ENCODE measurements at places on chromosomes 3 and 15.

GRCh38 chr3:39080026-39080425 lies 27.4 kb downstream of the GORASP1 start:
- no peak for DNase-seq

DNA sequence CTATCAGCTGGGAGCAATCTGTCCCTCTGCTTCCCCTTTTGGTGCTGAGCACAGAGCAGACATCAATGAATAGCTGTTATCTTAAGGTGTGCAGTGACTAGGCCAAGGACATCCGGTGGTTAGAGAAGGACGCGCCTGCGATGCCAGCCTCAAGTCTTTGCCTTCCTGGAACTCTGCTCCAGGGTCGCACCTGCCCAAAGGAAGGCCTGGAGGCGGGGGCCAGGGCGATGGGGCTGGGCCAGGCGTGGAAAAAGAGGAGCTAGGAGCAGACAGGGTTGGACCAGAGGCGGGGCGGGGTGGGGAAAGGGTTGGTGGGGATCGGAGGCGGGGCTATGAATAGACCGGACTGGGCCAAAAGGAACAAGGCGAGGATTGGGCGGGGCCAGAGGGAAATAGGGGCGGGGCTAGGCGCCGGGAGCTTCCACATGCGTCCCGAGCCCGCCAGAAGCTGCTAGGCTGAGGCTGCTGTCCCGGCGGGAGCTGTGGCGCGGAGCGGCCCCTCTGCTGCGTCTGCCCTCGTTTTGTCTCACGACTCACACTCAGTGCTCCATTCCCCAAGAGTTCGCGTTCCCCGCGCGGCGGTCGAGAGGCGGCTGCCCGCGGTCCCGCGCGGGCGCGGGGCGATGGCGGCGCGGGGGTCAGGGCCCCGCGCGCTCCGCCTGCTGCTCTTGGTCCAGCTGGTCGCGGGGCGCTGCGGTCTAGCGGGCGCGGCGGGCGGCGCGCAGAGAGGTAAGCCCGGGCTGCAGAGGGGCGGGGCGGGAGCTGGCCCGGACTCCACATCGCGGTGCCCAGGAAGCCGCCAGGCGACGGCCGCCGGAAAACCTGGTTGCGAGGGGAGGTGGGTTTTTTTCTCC lies at the start of gene CHRNA5:
Gene CHRNA5, plus strand, starts transcription at position 424 of the 854 bp plus-strand sequence. Its CDS starts 200 bp downstream, at position 624.
- peak; percentile 66 for DNase-seq

GRCh38 chr3:171283848-171284222 lies 176.4 kb downstream of the TNIK start:
- no peak for DNase-seq

GRCh38 chr15:42002333-42002732 lies 18.5 kb downstream of the PLA2G4E start:
- no peak for DNase-seq

DNA sequence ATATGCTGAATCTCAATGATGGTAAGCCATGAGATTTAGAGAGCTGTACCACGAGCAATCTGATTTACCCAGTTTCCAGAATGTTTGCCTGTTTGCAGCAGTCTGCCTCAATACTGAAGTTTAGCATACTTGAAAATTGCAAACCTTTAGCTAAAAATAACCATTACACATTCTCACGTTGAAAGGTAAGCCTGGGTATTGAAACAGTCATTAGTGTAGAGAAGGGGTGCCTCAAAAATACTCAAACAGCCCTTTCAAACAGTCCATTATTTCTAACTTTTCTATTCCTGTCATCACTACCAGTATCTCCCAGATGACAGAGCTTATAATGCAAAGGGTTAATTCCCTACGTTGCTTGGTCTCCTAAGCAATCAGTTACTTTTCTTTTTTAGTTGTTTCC lies 111.8 kb upstream of the MBNL1 start:
- no peak for DNase-seq

- DNase-seq = no peak
Measured at GRCh38 chr15:100531204-100531603, 2.5 kb upstream of the CERS3 start.

- no peak for DNase-seq
Measured at GRCh38 chr3:126512026-126512425, 5.5 kb downstream of the UROC1 start.

GRCh38 chr3:62132027-62132602 lies 241.2 kb downstream of the FEZF2 start:
- DNase-seq = no peak

DNA sequence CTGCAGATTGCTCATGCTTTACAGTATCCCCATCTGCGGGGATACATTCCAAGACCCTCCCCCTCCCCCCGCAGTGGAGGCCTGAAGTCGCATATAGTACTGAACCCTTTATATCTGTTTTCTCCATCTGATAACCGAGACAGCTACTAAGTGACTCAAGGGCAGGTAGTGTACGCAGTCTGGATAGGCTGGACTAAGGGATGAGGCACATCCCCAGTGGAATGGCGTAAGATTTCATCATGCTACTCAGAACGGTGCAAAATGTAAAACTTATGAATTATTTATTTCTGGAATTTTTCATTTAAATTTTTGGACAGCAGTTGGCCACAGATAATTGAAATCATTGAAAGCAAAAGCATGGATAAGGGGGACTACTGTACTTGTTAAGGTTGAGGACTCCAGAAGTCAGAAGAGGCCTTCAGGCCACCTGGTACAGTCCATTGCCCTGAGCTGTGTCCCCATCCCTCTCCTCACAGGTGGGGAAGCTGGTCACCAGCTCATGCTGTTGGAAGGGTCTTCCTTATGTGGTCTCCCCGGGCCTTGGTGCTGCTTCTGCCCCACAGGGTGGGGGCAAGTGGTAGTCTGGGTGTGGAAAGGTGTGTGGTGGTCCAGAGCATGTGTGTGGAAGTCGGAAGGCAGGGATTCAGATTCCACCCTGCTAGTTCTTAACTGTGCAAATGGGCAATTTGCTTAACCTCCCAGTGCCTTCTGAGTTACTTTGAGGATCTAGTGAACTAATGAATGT lies 72.0 kb downstream of the HCN4 start:
- DNase-seq = no peak

GRCh38 chr3:133592843-133593242 lies 19.4 kb downstream of the CDV3 start:
- no peak for DNase-seq

DNA sequence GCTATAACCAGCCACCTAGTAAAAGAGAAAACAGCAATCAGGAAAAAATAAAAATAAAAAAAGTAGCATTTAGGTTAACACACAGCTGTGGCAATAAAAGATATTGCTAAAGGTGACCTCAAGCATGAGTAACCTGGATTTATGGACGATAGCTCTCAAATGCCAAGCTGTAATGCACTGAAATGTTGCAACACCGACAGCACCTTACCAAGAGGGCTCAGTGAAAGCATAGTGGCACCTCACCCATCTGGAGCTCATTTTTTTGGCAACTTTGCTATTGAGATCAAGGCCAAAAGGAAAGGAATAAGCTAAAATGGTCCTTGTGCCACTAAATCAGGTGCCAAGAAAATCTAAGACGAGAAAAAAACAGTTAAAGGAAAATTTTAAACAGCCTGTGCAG lies 2.5 kb downstream of the HACD2 start:
- DNase-seq = no peak

- DNase-seq = no peak
Measured at GRCh38 chr15:74191798-74192197, 10.8 kb downstream of the STRA6 start.

DNA sequence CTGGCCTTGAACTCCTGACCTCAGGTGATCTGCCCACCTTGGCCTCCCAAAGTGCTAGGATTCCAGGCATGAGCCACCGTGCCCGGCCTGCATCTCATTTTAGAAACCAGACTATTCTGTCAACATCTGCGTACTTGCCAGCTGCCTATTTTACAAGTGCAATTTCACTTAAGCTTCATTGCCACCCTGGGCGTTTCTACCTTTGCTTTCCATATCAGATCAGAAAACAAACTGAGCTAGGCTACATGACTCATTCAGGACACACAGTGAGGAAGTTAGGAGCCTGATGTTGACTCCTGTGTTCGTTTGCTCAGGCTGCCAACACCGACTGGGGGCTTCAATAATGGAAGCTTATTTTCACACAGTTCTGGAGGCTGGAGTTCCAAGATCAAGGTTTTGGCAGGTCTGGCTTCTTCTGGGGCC lies 42.3 kb upstream of the KLHL25 start:
- no peak for DNase-seq

GRCh38 chr15:55319537-55320237 lies 665 bp downstream of the PIGB start:
- DNase-seq = no peak

- DNase-seq = no peak
Measured at GRCh38 chr3:175692256-175692655, 833.1 kb downstream of the NAALADL2 start.

DNA sequence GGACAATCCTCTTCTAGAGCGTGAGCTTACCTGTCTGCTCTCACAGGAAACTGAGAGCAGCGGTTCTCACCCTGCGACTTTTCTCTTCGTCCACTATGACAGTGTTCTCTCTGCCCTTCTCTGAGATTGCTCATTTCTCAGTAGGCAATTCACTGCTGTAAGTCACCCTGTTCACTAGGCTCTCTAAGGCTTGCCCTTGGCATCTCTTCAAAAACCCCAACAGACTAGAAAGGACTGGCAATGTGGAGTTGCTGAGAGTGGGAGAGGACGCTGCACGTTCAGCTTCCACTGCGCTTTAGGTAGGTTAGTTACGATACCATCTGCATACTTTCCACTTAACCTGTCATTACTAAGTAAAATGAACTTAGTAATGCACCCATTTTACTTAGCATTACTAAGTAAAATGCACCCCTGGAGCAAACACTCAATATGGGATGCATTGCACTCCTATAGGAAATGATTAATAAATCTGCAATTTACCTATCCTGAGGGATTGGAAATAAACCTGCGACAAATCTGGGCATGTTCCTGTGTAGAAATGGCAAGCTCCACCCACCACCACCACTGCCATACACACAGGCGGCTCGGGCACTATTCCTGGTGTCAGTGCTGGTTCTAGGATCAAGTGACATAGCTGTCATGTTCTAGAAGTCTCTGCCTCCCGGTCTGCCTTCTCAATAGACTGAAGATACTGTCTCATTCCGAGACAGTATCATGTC lies 21.4 kb downstream of the XPC start:
- DNase-seq = no peak

DNA sequence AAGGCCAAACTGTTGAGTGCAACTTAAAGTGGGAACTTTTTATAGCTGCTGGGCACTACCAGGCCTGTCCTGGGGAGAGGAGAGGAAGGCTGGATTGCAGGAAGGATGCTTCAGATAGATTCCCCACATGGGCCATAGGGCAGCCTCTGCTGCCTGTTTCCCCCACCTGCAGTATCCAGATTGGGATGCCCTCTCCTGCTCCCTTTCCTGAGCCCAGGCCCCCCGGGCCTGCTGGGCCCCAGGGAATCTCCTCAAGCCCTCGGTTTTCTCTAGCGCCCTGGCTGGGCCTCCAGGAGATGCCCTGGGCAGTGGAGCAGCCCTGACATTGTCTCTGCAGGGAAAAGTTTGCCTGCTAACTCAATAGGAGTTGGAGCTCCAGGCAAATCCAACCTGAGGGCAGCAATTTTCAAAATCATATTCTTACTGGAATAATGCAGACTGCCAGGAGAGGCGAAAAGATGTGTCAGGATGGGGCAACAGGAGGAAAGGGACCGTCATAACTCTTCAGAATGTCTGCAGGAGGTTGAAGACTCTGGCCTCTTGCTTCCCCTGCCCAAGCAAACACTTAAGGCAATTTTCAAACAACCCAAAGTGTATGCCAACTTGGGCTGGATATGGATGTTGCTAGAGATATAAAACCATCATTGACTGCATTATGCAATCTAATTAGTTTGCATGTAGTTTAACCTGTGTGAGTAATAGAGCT lies 4.4 kb downstream of the NR2F2 start:
- no peak for DNase-seq

DNA sequence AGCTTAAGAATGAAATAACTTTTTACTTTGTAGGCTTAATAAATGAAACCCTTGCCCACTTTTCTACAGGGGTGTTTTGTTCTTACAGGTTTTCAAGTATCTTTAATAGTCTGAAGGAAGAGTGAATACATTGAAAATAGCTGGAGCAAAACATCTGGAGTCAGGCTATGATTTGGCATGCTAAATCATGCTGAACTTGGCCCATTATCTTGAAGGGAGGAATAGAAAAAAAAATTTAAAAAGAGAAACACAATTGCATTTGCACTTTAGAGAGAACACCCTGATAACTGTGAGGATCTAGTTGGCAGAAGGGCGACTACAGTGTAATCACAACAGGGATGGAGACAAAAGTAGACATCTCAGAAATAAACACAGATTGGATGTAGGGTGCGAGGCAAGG lies 1.8 kb upstream of the IQGAP1 start:
- no peak for DNase-seq

DNA sequence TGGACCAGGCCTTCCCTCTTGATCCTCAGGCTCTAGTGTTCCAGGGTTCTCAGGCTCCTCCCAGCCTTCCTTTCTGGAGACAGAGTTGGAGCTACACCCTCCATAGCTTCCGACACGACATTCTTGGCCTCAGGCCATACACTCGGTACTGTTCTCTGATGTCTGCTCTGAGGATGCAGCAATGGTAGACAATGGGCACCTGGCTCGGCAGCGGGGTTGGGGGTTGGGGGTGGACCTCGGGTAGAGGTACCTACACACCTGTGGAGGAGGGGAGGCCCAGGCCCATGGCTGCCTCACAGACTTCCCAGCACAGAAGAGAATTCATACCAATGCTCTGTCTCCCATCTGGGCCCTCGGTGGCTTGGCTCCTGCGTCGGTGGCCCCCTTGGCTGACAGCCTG lies 21.4 kb downstream of the CCDC13 start:
- no peak for DNase-seq

- no peak for DNase-seq
Measured at GRCh38 chr3:143170074-143170473, 50.5 kb downstream of the CHST2 start.

DNA sequence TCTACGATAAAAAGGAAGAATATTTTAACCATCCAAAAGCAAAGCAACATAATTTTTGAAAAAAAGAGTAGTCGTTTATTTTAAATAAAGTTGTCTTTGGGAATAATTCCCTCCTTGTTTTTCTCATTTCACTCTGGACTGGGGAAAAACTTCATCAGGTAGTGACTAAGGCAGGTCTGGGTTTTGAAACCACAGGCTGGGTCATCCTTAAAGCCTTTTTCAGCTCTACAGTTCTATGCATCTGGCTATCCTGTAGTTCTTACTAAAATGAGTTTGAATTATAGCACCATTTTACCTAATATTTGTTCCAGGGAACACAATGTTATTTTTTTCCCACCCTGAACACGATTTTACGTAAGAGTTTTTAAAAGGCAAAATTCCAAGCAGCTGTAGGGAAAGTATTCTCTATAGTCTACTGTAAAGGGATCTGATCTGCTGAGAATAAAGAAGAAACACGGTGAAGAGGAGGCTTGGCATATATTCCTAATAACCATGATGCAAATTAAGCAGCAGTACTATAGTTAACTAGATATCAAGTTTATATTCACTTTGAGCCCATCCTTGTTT lies 107.7 kb downstream of the OSBPL10 start:
- DNase-seq = no peak

- no peak for DNase-seq
Measured at GRCh38 chr3:197525706-197526105, 30.1 kb downstream of the BDH1 start.

- no peak for DNase-seq
Measured at GRCh38 chr15:65421360-65422215, 1.2 kb downstream of the IGDCC4 start.

All from stimulated activated CD4-positive, alpha-beta T cell treated with anti-CD3 and anti-CD28 coated beads, Interleukin-12 subunit alpha, Interleukin-12 subunit beta, amount 100 ng/mL, for 24 hours (primary cell).